Thoracic aorta (tissue), 2 donors: ENCODE measurements at places on chromosomes 16 and 17. TPM values are rescaled to one million over a fixed set of nuclear protein-coding genes. Genes with fewer than 3 reads are reported as not detected.
A peak's percentile ranks its signal among the peaks of the same experiment; 100 is the strongest.

- DNase-seq: no peak
These were observed 1.9 kb downstream of the EVPLL start for GRCh38 chr17:18379246-18380146.

GRCh38 chr17:82217120-82217529 lies 4.5 kb upstream of the CCDC57 start:
- no peak for DNase-seq

DNA sequence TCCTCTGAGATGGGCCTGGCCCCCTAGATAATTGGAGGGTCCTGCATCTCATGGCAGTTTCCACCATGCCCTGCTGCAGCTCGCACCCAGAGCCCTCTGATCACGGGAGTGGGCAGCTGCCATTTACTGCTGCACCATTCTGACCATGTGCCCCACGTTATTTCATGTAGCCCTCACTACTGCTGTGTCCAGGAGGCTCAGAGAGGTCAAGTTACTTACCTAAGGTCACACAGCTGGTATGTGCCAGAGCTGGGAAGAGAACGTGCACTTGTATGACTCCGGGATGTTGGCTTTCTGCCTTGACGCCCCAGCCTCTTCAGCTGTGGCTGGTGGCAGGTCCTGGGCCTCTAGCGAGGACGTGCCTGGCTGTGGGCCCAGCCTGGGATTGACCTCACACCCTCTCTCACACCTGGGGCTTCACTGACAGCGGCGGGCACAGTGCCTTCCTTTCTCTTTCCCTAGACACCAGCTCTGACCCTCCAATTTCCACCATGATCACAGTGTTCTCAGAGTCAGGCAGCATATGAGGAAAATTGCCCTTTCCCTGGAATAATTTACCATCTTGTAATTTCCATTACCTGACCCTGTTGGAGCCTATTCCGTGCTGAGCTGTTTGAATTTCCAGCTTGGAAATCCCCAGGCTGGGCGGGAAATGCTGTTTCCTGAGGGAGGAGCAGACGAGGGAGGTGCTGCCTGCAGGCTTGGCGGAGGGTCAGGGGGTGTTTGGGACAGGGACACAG lies 18.5 kb upstream of the DOC2B start:
- DNase-seq: no peak

DNA sequence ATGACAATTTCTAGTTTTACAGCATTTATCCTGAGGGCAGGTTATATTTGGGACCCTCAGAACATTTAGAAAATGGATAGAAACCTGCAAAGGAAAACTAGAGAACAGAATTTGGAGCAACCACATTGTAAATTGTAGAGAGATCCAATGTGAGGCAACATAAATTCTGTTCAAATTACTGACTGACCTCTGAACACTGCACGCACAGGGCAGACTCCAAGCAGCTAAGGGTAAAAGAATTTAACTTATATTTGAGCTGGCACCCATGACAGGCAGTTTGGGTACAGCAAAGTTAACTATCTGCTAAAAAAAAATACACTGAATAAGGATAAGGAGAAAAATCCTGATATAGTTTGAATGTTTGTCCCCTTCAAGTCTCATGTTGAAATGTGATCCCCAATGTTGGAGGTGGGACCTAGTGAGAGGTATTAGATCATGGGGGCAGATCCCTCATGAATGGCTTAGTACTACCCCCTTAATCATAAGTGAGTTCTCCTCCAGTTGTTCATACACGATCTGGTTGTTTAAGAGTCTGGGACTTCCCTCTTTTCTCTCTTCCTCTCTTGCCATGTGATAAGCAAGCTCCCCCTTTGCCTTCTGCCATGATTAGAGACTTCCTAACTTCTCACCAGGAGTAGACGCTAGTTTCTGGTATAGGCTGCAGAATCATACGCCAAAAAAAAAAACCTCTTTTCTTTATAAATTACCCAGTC lies 75.7 kb downstream of the FBXL20 start:
- DNase-seq: no peak

- no peak for DNase-seq
These were observed 26.7 kb downstream of the NECAB2 start for GRCh38 chr16:83994703-83995102.

- DNase-seq: no peak
These were observed 18.9 kb downstream of the IKZF3 start for GRCh38 chr17:39845052-39845846.

GRCh38 chr16:83992624-83993023 lies 24.6 kb downstream of the NECAB2 start:
- no peak for DNase-seq

DNA sequence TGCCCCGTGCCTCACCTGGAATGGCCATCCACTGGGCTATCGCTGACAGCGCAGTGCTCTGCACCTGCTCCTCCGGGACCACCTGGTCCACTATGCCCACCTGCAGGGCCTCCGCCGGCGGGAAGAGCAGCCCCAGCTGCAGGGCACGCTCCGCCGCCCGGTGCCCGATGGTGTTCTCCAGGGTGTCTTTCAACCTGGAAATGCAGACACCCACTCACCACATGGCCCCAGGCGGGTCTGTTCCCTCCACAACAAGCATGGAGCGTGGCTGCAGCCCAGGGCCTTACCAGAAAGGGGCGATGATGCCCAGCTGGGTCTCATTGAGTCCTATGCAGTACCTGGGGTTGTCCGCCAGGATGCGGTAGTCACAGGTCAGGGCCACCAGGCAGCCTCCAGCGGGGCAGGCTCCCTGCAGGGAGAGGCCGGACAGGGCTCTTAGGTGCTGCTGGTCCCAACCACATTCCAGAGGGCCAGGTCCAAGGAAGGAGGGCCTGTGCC lies 6.8 kb downstream of the DNASE1L2 start:
- no peak for DNase-seq

DNA sequence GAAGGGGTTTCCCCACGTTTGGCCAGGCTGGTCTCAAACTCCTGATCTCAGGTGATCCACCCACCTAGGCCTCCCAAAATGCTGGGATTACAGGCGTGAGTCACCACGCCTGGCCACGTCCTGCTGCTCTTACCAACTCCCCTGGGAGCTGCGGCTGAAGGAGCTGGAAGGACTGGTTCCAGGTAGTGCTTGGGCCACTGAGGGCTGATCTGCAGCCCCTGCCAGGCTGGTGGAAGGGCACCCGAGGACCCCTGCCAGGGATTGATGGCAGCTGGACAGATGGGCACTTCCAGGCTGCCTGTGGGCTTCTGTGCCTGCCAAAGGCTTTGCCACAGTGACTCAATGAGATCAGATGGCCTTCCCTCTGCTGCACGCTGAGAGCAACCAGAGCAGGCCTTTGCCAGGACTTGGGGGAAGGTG lies 2.3 kb downstream of the OXLD1 start:
- no peak for DNase-seq

GRCh38 chr17:41523787-41524186 lies 4.3 kb downstream of the KRT19 start:
- DNase-seq: no peak

DNA sequence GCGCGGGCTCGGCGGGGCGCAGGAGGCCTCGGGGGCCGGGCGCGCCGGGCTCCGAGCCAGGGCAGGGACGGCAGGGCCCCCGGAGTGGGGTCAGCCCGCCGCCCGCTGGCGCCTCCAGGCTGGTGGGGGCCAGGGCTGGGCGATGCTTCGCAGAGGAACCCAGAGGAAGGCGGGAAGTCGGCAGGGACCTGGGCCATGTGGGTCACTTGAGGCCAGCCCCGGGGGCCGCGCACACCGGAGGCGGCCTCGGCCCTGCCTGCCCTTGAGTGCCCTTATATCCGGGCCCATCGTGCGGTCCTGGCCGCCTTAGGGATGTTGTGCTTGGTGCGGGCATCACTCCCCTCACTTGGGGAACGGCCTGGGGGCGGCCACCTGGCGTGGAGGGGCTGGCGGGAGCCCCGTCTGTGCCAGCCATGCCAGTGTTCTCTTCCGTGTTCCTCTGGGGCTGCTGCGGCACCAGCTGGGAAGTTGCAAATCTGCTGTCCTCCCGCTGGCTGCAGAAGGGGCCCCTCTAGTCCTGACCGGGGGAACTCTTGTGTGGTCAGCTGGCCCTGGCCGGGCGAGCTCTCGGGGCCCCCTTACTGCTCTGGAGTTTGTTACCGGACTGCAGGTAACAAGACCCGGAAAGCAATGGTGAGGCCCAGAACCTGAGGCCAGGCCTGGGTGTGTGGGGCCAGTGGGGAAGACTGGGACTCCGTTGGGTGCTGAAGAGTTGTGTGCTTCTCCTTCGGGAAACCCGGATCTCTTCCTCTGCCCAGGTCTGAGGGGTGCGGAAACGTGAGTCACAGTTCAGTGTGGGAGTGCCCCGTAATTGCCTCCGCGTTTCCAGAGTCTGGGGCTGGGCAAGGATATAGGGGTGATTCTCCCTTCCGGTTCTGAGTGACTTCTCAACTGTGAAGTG lies 849 bp downstream of the CAPN15 start:
- DNase-seq: peak; percentile 26

GRCh38 chr17:47844814-47845715 lies 4.0 kb upstream of the SCRN2 start:
- DNase-seq: no peak

DNA sequence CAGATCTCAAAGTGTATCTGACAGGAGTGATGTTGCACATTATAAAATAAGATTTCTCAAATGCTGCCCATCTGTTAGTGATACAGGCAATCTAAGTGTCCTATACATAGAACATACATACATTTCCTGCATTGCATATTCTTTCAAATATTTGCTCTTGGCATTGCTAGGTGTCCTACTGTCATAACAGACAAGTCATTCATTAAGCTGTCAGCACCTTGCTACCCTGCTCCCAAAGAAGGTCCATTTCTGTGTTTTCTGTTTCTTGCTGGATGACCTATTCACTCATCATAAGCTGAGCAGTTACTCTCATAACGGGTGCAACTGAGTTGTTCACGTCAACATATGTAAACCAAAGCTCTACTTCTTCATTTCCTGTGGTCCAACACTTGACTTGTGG lies 719.0 kb downstream of the KCNJ2 start:
- DNase-seq: no peak

DNA sequence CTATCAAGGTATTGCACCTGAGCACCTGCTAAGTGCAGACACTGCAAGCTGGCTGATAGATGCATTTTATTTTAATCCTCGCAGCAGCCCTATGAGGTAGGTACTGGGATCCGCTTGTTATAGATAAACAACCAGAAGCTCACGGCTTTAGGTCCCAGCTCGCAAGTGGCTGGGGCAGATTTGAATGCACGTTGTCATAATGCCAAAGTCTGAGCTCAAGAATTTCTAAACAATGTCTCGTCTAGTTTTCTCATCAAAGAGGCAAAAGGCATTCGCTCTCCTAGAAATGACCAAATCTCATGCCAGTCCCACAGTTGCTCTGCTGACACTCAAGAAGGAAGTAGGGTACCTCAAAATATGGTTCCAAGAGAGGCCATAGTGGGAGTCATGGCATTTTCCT lies 20.5 kb downstream of the SOX9 start:
- no peak for DNase-seq

- DNase-seq: no peak
These were observed 256.1 kb upstream of the SALL1 start for GRCh38 chr16:51407199-51407598.

DNA sequence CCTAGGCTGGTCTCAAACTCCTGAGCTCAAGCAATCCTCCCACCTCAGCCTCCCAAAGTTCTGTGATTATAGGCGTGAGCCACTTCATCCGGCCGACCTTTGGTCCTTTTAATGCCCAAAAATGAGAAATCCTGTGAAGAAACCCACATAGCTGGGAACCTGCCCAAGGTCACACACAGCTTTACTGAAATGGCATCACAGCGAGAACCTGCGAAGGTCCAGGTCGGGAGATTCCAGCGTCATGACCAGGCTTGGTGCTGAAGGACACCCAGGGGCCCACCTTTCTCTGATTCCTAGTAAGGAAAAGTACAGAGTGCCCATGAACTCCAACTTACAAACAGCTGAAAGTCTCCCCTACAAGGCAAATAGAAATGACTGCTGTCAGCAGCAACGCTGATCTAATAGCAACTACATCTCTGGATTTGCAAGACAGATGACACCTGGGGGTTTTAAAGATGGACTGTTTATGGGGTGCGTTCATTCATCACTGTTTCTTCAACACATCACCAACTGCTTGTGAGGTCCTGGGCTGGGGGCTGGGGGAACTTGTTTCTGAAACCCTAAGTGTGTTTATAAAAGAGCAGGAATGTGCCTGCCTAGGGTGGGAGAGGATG lies 24.5 kb upstream of the DNAH17 start:
- DNase-seq: no peak

PDE6G gene
- not detected for total RNA-seq

PRRT2 gene
- 39.4 TPM for total RNA-seq

KRT39 gene
- not detected for total RNA-seq

KCNJ18 gene
- not detected for total RNA-seq
